ENCODE measurements at places on chromosomes 7 and 10.

DNA sequence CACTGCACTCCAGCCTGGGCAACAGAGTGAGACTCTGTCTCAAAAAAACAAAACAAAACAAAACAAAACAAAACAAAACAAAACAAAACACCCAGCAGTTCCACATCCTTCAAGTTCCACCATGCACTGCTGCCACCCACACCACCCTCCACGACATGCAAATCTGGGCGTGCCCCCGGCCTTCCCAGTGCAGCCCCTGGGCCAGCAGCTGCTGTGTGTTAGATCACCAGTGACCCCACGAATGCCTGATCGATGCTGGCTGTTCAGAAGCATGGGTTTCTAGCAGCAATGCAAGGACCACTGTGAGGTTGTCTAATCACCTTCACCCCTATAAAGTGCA is 36.3 kb downstream of the ELFN1 start:
- peak; percentile 2 for DNase-seq

DNA sequence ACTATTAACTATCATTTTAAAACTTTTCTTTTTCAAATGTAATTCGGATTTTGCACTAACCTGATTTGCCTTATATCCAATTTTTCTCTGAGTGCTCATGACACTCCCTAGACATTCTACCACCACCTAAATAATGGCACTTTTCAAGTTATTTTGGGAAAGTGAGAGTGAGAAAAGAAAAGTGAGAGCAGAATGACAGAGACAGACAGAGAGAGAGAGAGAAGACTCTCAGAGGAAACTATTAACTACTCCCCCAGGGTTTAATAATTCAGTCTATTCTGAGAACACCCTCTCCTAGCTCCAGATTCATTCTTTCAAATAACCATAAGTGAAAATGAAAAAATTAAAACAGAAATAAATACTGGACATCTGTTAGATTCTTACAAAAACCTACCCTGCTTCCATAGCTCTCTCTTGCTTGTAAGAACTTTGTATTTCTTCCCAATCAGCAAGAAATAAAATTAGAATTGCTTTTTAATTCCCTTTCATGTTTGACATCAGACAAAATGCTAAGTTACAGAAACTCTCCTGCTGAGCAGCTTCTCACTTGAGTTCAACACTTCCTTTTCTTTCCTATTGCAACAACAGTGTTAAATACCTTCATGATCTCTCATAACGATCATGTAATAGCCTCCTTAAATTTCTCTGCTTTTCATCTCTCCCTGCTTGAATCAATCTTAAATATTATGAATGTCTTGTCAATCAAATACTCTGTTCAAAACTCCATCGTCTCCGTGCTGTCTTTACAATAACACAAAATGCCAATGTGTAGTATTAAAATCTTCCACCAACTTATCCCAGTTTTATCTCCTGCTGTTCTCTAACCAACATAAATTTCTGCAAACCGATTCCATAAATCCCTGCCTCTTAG is 191.7 kb downstream of the SEMA3E start:
- DNase-seq, result no peak

GRCh38 chr7:66679633-66680244 is 51.1 kb downstream of the KCTD7 start:
- no peak for DNase-seq

GRCh38 chr7:96329241-96329640 is 7.3 kb upstream of the SLC25A13 start:
- no peak for DNase-seq

DNA sequence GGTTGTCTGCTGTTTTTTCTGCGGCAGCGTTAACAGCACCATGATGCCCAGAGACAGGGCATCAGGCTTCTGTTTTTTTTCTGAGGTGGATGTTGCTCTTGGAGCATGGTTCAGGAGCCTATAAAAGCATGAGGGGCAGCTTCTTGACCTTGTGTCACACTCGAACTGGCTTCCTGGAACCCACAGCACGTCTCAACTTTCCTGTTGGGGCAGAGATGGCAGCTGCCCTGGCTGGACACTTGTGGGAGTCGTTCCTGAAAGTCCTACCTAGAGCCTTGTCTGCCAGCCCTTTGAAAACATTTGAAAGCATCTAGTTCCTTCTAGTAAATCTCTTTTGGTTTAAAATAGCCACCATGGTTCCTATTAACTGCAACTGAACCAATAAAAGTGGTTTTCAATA is 28.9 kb upstream of the PRKAG2 start:
- DNase-seq, result no peak

DNA sequence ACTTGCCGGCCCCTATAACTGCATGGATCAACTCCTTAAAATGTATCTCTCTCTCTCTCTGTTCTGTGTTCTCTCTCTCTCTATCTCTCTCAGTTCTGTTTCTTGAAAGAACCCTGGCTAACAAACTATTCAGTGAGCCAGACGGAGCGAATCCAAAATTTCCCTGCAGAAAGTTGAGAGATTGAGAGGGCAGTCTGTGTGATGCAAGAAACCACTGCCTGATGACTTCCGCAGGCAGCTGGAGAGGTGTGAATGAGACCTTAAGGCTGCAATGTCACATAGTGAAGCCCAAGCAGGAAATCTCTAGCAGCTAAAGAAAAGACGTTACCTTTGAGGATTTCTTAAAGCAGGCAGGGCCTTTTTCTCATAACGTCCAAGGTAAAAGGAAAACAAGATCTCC is 17.3 kb downstream of the FAM107B start:
- no peak for DNase-seq

- DNase-seq, result no peak
These were observed 36.0 kb downstream of the NUDT1 start for GRCh38 chr7:2278026-2278425.

DNA sequence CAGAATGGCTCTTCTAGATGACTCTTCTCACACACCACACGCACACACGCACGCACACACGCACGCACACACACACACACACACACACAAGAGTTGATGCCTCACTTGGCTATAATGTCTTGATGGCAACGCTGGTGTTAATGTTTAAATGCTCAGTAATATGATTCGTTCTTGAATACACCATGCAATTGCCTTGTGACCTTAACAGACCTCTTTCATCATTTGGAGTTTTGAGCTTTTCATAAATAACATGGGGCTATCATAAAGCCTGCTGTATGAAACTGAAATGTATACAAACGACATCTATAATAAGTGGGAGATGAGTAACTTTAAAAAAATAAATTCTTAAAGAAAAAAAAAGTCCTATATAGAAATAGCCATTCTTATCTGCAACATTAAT is 8.2 kb downstream of the JCAD start:
- no peak for DNase-seq

DNA sequence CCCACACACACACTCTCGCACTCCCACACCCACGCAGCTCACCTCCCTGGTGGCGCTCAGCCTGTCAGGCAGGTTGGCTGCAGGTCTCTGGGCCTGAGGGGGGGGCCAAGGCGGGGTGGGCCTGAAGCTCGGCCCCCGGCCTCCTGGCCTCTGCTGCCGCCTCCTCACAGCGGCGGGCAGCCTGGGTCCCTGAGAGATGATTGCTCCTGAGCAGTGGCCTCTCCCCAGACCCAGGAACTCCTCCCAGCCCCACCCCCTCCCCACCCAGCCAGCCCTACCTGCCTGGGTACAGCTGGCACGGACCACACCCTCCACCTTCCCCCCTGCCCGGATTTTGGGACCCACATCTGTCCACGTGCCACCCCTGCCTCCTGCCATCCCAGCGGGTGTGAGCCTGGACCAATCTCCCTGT is 4.6 kb upstream of the TMEM184A start:
- no peak for DNase-seq

DNA sequence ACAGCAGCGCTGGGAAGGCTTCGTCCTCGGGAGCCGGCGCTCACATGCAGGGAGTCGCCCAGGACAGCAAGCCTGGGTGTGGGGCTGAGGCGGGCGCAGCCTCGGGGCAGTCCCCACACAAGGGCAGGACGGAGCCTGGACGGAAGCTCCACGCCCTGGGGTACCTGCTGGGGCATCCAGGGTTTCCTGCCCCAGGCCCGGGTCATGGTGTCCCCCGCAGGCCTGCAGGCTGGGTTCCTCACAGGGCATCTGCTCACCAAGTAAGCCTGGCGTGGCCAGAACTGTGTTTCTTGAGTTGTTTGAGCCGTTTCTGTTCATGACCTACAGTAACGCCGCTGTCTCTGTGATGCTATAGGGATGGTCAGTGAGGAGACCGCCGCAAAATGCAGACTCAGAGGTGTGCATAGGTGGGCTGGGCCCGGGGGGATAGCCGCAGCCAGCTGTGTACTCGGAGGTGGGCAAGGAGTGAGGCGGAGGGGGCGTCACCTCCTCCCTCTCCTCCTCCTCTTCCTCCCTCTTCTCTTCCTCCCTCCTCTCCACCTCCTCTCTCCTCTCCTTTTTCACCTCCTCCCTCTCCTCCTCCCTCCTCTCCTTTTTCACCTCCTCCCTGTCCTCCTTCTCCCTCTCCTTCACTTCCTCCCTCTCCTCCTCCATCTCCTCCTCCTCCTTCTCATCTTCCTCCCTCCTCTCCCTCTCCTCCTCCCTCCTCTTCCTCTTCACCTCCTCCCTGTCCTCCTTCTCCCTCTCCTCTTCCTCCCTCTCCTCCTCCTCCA is 438.9 kb downstream of the DNAJB6 start:
- DNase-seq, result no peak
